ENCODE measurements at places on chromosomes 5 and 9.

- DNase-seq: no peak
Measured at GRCh38 chr9:105328872-105329718, 84.6 kb downstream of the SLC44A1 start.

DNA sequence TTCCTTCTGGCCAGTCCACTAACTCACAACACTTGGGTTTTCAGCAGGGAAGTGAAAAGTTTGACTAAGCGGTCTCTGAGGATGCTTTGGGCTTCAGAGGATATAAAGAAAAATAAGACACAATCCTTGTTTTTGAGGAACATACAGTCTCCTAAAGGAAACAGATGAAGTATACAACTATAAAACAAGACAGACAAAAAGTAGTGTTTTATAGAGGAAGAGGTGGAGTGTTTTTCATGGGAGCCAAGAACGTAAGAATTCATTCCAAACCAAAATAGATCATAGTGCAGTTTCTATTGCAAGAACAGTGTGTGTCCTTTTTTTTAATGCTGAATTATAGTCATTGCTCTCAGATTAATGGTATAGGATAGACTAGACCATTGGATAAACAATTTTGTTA lies 586.9 kb upstream of the BRINP1 start:
- no peak for DNase-seq

GRCh38 chr9:6667633-6668280 lies 22.2 kb upstream of the GLDC start:
- no peak for DNase-seq

DNA sequence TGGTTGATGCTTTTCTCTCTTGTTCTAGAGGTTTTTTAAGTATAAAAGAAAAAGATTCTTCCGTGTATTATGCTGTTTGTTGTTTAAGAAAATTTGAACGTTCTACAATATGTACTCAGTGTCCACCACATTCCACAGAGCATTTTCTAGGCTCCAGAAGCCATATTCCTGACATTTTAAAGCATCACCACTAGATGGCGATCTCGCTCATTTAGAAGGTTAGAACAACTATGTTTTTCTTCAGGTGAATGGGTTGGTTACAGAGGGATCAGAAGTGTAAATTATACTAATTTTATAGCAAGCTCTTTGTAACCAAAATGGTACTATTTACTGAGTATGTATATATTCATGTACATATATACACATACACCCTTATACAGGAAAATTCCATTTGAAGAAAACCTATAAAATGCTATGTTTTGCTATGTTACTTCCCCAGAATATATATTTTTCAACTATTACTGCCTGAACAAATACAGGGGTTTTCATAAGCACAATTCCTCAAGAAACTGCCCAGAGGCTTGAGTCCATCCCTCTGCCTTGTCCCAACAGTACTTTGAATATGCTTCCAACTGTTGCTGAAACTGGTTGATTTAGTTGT lies 284.3 kb downstream of the CCDC171 start:
- peak; percentile 53 for DNase-seq

DNA sequence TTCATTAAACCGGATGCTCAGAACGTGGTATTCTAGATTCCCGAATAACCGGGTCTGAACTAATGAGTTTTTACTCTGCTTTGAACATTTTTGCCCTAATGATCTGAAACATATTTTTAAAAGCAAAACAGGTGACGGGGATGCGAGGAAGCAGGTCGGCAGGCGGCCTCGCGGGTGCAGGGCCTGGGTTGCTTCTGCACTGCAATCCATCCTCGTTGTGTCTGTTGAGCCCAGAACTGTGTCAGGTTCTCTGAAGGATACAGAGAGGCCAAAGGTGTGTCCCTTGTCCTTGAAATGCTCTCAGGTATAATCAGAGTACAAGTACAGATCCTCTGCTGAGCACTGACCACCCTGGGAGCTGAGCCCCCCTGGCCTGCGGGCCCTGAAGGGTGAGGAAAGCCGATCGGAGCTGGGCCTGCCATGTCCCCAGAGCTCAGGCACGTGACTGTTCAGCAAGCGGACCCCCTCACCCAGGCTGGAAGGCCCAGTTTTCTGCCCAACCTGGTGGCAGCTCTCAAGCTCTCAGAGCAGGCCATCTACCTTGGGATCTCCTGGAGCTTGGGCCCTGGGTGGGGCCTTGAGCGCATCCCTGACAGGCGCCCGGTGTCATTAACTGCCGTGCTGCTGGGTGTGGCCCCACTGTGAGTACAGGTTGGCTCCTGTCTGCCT lies 151.8 kb downstream of the OLFM1 start:
- DNase-seq: no peak

DNA sequence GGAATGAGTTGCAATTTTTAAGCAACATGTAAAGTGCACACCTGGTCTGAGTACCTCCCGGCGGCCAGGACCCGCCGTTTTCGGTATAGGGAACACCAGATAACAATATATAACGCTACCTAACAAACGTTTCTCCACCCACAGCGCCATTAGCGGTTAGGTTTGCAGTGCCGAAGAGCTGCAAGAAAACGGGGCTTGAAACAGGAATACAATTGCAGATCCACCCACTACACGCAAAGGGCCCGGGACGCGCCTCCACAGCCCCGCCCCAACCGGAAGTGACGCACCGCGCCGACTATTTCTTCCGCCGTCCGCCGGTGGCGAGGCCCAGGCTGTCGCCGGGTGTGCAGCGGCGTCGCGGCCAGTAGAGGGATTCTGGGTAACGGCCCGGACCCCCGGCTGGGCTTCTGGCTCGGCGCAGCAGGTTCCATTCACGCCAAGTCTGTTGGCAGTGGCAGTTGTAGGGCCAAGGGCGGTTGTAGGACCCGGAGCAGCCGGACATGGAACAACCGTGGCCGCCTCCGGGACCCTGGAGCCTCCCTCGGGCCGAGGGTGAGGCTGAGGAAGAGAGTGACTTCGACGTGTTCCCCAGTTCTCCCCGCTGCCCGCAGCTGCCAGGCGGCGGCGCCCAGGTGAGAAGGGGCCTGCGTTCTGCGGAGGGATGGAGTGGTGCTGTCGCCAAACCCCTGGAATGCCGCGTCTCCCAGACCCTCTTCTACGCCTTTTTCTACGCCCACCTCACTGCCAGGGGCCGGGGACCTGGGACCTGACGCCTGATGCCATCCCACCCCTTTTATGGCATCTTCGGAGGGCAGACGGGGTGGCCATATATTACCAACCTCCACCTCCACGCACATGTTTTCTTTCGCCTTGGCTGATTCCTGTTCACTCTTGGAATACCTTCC lies at the start of gene CDC37L1:
Gene CDC37L1 (plus strand): TSS at position 302 of the 905 bp plus-strand sequence. CDS start 199 bp downstream, at position 501.
- peak; percentile 98 for DNase-seq

DNA sequence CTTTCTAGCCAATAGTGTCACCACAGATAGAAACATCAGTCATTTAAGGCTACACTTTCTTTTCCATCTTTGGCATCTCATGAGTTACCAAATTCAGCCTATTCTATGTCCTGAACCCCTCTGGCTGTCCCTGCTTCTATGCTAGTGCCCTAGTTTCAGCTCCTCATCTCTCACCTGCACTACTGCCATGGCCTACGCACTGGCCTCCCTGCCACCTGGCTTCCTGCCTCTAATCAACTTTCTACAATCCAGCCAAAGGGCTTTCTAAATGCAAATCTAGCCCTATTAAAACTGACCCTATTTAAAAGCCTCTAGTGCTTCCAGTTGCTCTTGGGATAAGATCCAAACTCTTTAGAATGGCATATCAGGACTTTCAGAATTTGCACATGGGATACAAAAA lies 482.9 kb downstream of the TMEM38B start:
- DNase-seq: no peak

GRCh38 chr5:116738615-116739261 lies 164.1 kb upstream of the SEMA6A start:
- DNase-seq: no peak

DNA sequence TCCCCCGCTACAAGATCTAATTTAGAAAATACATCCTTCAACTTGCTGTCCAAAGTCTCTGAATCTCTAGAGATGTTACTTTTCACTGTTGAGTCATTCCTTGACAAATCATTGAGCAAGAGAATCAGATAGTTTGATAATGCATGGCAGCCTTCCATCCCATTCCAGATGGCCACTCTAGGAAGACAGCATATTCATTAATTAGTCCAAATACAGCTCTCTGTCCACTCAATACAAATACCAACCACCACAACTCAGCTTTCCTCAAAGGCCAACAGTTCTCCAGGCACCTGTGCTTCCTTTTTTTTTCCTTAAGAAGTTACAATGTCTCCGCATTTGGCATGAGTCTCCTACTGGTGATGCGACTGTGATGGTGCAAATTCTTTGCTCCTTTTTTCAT lies 72.3 kb downstream of the DROSHA start:
- DNase-seq: no peak

DNA sequence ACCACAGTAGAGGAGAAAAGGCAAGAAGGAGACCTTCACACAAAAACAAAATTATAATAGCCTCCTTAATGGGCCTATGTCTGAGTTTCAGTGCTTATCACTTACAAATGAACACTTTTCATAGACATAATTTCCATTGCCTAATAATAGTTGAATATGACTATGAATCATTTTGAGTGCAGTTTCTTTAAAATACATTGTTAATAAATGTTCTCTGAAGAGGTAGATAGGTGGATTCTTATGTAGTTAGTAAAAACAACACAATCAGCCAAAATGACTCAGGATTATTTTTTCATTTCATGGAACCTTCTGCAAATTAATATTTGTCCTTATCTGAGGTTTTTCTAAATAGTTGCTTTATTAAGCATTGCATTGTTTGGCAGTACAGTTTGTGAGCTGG lies 45.6 kb downstream of the DAPK1 start:
- no peak for DNase-seq

DNA sequence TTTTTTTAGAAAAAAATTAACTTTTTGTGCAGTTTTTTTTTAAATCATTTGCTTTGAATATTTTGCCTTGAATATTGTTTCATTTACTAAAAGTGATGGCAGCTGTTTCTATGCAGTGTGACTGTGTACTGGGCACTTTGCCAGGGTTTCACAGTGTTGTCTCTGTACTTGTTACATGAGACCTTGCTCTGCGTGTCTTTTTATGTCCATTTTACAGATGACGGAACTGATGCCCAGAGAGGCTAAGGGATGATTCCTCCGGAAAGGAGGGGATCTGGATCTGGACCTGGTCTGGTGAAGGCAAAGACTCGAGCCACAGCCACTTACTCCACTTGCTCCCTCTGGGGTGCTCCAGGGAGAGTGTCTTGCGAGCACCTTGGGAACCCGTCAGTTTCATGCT lies 124.8 kb upstream of the PTCH1 start:
- no peak for DNase-seq

GRCh38 chr5:172038167-172038566 lies 31.7 kb upstream of the FBXW11 start:
- no peak for DNase-seq

GRCh38 chr5:2066373-2066772 lies 183.6 kb upstream of the IRX4 start:
- no peak for DNase-seq

DNA sequence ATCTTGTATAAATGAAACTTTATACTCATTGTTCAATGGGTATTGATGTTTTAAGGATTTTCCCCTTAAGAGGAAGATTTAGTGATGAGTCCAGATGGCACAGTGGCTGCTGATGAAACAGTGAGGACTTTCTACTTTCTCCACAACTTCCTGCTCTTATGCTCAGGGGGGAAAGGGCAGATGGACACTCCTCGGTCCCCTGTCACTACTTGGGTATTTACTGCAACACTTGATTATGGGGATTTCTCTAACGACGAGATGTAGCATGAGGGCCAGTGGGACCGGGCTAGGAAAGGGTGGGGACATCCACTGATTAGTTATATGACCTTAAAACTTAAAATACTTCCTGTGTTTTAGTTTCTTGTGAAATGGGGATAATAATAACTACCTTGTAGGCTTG lies 146.1 kb upstream of the HMHB1 start:
- no peak for DNase-seq

DNA sequence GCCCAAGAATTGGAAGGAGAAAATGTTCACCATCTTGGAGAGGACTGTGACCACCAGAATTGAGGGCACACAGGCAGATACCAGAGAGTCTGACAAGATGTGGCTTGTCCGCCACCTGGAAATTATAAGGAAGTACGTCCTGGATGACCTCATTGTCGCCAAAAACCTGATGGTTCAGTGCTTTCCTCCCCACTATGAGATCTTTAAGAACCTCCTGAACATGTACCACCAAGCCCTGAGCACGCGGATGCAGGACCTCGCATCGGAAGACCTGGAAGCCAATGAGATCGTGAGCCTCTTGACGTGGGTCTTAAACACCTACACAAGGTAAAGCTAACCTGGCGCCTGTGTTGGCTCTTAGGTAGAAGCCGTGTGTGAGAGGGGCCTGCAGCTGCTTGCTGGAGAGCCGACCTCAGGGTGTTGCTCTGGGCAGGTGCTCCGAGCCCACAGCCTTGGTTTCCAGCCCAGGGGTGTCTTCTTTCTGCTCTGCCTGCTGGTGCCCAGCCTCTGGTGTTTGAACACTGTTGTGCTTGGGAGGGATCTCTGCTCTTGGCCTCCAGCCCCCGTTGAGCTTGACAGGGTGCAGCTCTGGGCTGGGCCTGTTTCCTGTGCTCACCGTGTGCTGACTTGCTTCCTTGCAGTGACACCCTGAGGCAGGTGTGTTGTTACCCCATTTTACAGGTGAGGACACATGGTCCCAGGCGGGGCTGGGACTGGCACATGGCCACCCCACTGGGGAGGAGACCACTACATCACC lies 10.9 kb downstream of the EXOC3 start:
- peak; percentile 35 for DNase-seq

GRCh38 chr5:68265822-68266395 lies 50.4 kb downstream of the PIK3R1 start:
- no peak for DNase-seq

GRCh38 chr9:83508067-83508466 lies 30.1 kb downstream of the FRMD3 start:
- DNase-seq: peak; percentile 39

GRCh38 chr5:97525780-97526179 lies 342.7 kb upstream of the RIOK2 start:
- no peak for DNase-seq

- no peak for DNase-seq
Measured at GRCh38 chr9:21677834-21678233, 124.6 kb upstream of the MTAP start.

DNA sequence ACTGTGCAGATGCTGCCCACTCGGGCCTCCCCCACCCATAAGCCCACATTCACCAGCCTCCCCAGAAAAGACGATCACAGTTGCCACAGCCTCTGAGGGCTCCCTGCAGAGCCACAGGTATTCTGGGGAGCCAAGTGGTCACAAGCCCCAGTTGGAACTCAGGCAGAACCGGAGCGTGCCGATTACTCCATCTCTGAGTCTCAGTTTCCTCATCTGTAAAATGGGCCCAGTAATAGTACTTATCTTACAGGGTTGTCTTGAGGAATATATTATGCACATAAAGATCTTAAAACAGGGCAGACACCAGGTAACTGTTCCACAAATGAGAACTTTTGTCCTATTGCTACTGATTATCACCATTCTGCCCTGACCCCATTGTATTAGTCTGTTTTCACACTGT lies 57.7 kb upstream of the FUBP3 start:
- no peak for DNase-seq

DNA sequence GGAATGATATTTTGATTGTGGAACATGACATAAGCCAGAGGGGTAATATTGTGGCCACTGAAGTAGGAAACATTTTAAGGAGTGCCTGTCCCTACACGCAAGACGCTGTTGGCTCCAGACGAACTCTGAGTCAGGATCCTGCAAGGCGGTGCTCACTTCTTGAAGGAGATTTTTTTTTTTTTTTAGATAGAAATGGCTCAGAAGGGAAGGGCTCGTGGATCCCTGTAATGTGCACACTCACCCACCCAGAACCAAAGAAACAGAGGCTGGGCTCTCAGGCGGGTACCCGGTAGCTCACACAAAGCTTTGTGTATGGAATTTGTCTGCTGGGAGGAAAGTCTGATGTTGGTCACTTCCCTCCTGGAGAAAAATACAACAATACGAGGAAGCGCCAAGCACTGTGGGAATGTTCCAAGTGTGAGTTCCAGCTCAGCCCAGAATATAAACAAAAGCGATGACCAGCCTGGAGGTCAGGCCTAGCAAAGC lies 25.7 kb downstream of the RAPGEF1 start:
- DNase-seq: no peak

Data from activated CD4-positive, alpha-beta T cell treated with anti-CD3 and anti-CD28 coated beads, Interleukin-2, amount 10 ng/mL, durations not matched to agents 7 days and 5 days (primary cell).